Upper lobe of left lung (tissue), 6 donors: ENCODE measurements at places on chromosomes 2 and 18.
A peak's percentile ranks its signal among the peaks of the same experiment; 100 is the strongest.

DNA sequence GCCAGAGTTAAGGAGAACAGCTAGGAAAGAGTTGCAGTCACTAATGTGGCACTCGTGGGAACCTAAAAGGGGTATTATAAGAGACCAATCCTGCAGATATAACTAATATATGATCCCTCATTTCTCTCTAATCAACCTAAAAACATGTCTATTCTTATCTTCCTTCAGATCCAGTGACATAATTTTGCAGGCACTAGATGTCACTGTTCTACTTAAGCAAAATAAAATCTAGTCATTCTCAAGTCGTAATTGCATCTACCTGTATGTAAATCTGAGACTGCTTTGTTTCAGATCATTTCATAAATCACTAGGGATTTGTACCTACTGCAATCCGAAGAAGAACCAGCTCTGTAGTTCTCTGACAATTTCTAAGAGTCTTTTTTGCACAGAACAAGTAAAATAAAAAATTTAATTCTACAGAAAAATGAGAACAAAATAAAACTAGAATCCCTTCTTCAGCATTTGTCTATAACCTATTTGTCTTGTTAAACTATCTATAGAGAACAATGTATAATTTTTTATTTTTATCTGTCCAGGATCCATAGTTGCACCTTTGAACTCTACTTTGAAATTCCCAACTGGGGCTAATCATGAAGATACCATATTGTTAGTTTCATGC, 56.5 kb upstream of the ERBB4 start:
- no peak for DNase-seq

DNA sequence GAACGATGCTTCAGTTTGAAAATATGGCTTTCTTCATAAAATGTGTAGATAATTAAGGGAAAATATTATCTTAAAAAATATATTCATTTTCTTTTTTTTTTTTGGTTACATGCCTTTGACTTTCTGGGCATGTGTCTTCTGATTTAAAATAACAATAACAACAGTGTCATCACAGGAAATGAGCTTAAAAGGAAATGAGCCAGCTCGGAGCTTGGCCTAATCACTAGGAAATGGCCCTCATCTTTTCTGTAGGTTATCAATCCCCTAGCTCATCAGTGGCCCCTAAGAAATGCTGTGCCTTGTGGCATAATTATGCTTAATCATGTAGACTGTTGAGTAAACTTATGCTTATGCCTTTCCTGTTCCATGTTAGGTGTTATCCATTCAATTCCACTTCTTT, 141.8 kb upstream of the FHL2 start:
- no peak for DNase-seq

- DNase-seq: no peak
Observed at GRCh38 chr2:216696321-216696720, 972 bp upstream of the IGFBP5 start.

DNA sequence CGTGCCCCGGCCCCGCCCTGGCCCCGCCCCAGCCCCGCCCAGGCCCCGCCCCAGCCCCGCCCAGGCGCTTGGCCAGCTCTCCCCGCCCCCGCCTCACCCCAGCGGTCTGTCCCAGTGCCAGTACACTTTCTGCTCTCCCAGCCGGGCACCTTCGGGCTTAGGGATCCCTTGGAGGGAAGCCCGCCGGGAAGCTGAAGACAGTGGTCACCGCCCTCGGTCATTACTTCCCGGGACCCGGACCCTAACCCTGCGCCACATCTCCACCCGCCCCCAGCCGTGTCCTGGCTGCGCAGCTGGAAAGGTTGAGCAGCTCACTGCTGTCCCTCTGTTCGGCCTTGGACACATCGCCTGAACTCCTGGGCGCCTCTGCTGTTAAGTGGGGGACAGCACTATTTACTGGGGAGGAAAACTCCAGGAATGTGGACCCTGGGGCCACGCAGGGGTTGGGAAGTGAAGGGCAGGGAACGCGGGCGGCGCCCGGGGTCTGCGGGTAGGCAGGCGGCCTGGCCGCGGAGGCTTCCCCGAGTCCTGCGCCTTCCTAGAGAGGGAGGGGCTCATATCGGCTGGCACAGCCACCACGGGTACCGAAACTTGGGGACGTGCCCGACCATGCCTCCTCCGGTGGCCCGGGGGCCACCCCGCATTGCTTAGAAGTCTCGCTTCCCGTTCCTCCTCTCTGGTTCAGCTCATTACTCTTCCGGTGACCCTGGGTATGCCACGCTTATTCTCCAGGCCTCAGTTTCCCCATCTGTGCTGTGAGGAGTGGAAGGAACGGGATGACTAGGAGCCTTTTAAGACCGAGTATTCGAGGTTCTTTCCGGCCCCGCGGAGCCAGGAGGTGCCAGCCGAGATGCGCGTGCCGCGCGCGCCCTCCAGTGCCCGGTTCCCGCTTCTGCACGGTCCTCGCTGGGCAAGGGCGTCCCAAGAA, 121.0 kb downstream of the GYPC start:
- DNase-seq: peak; percentile 81

DNA sequence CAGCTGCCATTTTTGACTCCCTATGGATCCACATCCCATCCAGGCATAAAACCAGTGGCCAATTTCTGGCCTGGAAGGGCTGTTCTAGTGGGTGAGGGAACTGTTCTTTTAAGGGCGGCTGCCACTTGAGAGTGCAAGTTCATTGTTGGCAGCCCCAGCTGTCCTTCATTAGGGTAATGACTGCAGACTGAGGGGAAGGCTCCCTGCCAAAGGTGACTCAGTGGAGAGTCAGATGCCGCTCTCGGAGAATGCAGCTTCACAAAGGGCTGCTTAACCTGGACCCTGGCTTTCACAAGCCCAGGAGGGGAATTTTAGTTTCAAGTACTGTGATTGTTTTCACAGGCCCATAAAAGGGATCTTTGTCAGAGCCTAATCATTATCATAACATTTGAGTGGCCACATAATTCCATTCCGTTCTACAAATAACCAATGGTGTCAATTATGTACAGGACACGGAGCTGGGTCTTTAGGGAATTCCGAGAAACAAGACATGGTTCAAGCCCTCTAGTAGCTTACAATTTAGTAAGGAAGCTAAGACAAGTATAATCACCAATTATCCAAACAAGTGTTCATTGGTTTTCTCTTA, 235.7 kb downstream of the CDCA7 start:
- no peak for DNase-seq

GRCh38 chr2:17107151-17107550, 411.1 kb downstream of the RAD51AP2 start:
- DNase-seq: no peak

- no peak for DNase-seq
Observed at GRCh38 chr2:173151671-173152401, 76.2 kb downstream of the MAP3K20 start.

GRCh38 chr2:162092658-162093556, 18.9 kb upstream of the DPP4 start:
- peak; percentile 41 for DNase-seq

- DNase-seq: no peak
Observed at GRCh38 chr2:84458551-84459017, 496 bp downstream of the SUCLG1 start.

DNA sequence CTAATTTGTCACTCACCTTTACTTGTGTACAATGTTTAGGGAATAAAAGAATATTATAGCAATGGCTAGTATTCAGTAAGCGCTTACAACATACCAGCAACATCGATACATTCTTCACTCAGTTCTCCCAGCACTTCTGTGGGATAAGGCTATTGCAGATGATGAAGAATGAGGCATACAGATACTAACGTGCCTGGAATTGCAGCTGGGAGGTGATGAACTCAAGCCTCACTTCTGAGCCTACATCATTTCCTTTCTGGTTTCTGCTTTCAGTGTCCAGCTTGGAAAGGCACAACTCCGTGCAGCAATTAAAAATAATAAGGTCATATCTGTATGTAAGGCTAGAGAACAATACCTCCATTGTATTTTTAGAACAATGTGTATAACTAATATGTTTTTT, 95.4 kb upstream of the AQP4 start:
- DNase-seq: no peak

- DNase-seq: no peak
Observed at GRCh38 chr18:22349317-22349898, 68.3 kb downstream of the CTAGE1 start.

GRCh38 chr2:187615364-187615763, 61.1 kb upstream of the TFPI start:
- DNase-seq: no peak

DNA sequence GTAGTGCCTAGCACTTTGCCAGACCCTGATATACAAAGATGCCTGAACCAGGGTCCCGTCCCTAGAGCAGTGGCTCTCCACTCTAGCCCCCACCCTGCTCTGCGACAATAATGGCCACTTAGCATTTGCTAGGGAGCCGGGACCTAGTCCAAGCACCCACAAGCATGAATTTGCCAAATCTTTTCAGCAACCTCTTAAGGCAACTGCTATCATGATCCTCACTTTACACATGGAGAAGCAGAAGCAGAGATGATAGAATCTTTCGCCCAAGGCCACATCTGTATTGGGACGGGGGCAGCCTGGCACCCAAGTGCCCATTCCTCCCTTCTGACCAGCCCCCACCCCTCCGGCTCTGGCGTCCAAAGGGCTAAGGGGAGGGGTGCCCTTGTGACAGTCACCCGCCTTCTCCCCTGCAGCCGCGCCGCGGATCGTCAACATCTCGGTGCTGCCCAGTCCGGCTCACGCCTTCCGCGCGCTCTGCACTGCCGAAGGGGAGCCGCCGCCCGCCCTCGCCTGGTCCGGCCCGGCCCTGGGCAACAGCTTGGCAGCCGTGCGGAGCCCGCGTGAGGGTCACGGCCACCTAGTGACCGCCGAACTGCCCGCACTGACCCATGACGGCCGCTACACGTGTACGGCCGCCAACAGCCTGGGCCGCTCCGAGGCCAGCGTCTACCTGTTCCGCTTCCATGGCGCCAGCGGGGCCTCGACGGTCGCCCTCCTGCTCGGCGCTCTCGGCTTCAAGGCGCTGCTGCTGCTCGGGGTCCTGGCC, 13.0 kb downstream of the SIGLEC15 start:
- DNase-seq: no peak

- DNase-seq: no peak
Observed at GRCh38 chr2:4962419-4962818, 729.8 kb upstream of the SOX11 start.

DNA sequence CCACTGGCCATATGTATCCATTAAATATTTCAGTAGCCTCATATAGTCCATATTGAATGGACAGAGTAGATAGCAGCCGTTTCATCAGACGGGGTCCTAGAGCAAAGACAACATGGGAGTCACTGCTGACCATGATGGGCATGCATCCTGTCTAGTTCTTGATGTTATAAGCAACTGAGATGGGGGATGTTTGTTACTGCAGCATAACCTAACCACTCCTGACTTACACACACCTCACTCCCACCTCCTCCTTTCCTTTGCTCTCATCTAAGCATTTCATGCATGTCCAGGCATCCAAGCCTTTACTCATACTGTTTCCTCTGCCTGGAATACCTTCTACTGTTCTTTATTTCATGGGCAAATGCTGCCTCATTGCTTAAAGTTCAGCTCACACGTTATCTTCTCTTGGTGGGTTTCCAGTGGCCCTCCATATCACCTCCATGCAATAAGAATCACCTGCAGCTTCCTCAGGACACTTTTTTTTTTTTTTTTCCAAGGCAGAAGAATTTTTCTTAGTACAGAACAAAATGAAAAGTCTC, 87.8 kb downstream of the DDX1 start:
- DNase-seq: no peak
